NCI-H1694 treated with DMSO at 0.1 percent for 48 hours (cell line): ENCODE measurements at places on chromosomes 12 and 14.

DNA sequence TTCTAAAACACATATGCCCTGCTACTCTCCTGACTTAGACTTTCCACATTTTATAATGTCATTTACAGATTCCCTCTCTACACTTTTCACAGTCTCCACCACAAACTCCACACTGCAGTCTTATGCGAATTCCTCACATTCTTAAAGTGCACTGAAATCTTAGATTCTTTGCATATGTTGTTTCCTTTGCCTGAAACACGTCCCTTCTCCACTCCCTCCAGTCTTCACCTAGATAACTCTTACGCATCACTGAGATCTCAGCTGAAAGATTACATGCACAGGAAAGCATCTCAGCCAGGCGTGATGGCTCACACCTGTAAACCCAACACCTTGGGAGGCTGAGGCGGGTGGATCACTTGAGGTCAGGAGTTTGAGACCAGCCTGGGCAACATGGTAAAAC is 3.8 kb upstream of the ARHGAP9 start:
- DNase-seq, result no peak

DNA sequence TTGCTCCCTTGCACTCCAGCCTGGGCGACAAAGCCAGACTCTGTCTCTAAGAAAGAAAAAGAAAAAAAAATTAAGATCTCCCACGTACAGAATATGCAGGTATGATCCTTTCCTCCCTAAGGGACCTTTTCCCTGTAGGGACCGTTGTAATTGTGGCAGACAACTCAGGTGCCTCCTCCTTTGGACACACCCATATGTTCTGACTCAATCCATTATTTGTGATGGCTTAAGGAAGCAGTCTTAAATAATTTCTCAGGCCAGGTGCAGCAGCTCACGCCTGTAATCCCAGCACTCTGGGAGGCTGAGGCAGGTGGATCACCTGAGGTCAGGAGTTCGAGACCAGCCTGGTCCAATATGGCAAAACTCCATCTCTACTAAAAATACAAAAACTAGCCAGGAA is 53.1 kb downstream of the TMCC3 start:
- no peak for DNase-seq

- DNase-seq, result no peak
Measured at GRCh38 chr12:124422142-124422569, 127.3 kb downstream of the RFLNA start.

GRCh38 chr12:124110372-124110883 is 137.4 kb downstream of the ZNF664 start:
- no peak for DNase-seq

- DNase-seq, result no peak
Measured at GRCh38 chr12:59486827-59487226, 109.0 kb upstream of the SLC16A7 start.
